Activated CD4-positive, alpha-beta T cell treated with anti-CD3 and anti-CD28 coated beads, Interleukin-2, Interleukin-4, amounts not matched to agents 100 ng/mL and 50 ng/mL, durations not matched to agents 16 hours and 8 hours (primary cell): ENCODE measurements at places on chromosomes 1 and 21.

- DNase-seq = no peak
Measured at GRCh38 chr1:226082959-226083301, 20.4 kb downstream of the H3-3A start.

DNA sequence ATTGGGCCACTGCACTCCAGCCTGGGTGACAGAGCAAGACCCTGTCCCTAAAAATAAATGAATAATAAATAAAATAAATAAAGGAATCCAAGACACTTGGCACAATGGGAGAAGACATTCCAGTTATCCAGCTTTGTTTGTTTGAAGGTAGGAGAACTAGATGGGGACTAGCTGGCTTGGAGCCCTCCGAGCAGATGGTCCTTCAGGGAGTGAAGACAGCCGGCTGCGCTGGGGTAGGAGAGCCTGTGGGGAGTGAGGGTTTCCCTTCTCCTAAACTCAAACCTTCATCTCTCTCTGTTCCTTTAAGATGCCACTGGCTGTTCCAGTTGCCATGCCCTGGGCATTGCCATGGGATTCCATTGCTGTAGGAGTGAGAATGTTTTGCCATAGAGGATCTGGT lies 120.6 kb downstream of the NAV1 start:
- no peak for DNase-seq

- no peak for DNase-seq
Measured at GRCh38 chr1:179143322-179143721, 61.5 kb downstream of the TOR3A start.

DNA sequence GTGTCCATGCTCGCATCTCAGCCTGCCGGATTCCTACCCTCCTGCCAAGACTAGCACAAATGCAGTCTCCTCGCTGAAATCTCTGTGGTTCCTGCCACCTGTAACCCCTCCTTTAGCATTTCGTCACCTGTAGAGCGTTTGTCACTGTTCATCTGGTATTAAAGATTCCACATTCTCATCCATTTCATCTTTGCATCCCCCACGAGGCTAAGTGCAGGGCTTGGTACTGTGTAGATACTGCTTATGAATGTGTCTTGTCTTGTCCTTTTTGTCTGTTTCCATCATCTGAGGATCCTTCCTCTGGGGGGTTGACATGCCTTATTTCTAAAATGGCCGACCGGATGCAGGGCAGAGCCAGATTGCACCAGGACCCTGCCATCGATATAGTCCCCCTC lies 53.7 kb upstream of the DNAJC6 start:
- no peak for DNase-seq

GRCh38 chr1:2049225-2049717 lies 940 bp upstream of the PRKCZ start:
- DNase-seq = no peak

GRCh38 chr1:241592273-241592958 lies 47.8 kb downstream of the CHML start:
- peak; percentile 53 for DNase-seq

GRCh38 chr1:51729156-51729823 lies 112.4 kb downstream of the OSBPL9 start:
- peak; percentile 98 for DNase-seq

GRCh38 chr1:148294116-148294807 lies 142.2 kb upstream of the NBPF11 start:
- DNase-seq = no peak

- DNase-seq = no peak
Measured at GRCh38 chr1:94543001-94543400, 1.4 kb upstream of the F3 start.

GRCh38 chr1:15120251-15120945 lies 33.1 kb upstream of the TMEM51 start:
- no peak for DNase-seq

DNA sequence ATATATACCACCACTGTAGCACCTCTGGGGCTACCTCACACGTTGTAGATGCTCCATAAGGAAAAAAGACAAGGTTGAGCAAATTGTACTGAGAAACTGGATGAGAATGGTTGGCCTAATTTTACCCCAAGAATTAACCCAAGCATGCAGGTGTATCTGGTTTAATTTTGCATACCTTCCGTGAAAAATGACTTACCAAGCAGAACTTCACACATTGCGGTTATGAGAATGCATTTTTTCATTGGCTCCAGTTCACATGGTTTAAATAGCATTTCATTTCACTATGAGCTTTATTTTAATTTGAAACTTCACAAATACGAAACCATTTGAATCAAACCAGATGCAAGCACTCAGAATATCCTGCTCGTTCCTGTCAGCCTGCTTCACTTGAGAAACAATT lies 512.2 kb downstream of the LTN1 start:
- no peak for DNase-seq

GRCh38 chr1:248862695-248862997 lies 3.8 kb upstream of the ZNF692 start:
- peak; percentile 31 for DNase-seq

GRCh38 chr1:116560704-116561490 lies 9.9 kb downstream of the CD58 start:
- no peak for DNase-seq

GRCh38 chr1:153976819-153977249 lies 640 bp downstream of the JTB start:
- DNase-seq = no peak

- no peak for DNase-seq
Measured at GRCh38 chr1:78291872-78292271, 198.9 kb upstream of the PTGFR start.

DNA sequence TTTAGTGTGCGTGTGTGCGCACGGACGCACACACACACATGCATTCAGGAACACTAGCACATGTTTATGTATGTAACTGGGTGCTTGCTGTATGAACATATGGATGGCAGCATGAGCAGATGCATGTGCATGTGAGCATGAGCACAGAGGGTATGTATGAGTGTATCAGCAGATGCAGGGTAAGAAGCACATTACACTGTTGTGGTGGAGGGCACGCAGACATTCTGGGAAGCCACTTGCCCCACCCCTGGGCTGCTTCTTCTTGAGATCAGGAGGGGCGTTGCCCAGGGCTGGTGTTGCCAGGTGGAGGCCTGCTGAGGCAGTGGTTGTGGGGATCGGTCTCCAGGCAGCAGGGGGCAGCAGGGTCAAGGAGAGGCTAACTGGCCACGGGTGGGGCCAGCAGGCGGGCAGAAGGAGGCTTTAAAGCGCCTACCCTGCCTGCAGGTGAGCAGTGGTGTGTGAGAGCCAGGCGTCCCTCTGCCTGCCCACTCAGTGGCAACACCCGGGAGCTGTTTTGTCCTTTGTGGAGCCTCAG lies 3.9 kb upstream of the P3R3URF start:
- DNase-seq = no peak

DNA sequence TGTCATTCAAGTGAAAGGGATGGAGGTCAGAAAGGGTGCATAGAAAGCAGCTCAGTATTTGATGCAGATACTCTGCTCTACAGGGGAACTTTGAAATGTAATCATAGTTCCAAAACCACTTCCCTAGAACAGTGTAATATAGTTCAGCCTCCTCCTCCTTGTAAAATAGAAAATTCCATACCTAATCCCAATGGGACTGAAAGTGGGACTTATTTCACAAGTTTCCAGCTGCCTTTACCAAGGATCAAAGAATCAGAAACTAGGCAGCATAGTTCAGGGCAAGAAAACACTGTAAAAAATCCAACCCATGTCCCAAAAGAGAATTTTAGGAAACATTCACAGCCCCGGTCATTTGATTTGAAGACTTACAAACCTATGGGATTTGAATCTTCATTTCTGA lies 8.1 kb upstream of the TMCO2 start:
- DNase-seq = no peak

DNA sequence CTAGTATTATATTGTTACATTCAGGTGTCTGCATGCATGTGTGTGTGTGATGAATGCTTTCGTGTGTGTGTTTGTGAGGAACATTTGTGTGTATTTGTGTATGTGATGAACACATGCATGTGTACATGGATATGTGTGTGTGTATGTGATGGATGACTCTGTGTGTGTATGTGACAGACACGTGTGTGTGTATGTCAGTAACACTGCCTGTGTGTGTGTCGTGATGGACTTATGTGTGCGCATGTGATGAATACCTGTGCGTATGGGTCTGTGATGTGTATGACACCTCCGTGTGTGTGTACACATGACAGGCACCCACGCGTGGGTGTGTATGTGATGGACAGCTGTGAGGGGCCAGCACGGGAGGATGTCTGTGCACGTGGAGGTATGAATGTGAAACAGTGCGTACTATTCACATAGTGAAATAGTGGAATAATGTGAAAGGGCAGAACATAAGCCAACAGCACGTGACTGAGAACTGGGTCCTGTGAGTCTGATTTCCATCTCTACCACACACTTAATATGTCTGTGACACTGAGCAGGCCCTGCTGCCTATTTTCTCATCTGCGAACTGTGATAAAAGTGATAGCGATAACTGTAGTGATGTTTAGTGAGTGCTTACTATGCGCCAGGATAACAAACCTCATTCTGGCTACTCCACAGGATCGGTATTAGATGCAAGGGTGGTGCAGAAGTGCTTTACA lies 41.8 kb upstream of the CSF3R start:
- no peak for DNase-seq

- no peak for DNase-seq
Measured at GRCh38 chr1:86370601-86371022, 25.5 kb downstream of the ODF2L start.

GRCh38 chr1:58883037-58883887 lies 99.4 kb upstream of the JUN start:
- DNase-seq = no peak

- DNase-seq = no peak
Measured at GRCh38 chr1:64516803-64517568, 47.1 kb downstream of the CACHD1 start.

DNA sequence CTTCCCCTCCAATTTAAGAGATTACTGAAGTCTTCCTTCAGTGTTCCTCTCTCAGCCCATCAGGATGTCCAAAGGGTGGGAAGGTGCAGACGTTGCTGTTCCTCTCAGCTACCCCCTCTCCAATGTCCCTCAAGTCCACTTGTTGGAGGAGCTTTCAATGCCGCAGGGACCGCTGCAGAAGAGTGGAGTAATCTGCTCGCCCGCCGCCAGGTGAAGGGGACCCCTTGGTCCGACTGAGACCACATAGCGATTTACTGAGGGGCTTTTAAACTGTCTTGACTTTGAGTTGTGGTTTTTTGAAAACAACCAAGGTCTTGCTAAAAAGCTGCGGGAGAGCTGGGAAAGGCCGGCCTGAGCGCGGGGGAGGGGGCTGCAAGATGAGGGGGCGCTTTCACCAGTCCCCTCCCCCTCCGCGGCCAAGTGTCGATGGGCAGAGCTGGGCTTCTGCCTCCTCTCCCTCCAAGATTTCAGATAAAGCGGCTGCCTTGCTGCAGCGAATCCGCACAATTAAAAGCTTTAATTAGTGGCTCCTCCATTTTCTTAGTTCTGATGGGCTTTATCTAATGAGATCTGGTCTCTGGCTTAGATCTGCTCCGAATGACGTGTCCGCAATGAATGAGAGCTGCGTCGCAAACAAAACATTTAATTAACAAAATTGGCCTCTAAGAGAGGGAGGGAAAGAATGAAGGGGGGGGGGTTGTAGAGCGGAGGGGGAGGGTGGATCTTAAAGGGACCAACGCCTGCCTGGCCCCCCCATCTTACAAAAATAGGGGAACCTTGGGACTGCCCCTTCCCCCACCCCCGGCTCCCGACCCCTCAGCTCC lies 5.9 kb downstream of the LMO4 start:
- DNase-seq = peak; percentile 32

DNA sequence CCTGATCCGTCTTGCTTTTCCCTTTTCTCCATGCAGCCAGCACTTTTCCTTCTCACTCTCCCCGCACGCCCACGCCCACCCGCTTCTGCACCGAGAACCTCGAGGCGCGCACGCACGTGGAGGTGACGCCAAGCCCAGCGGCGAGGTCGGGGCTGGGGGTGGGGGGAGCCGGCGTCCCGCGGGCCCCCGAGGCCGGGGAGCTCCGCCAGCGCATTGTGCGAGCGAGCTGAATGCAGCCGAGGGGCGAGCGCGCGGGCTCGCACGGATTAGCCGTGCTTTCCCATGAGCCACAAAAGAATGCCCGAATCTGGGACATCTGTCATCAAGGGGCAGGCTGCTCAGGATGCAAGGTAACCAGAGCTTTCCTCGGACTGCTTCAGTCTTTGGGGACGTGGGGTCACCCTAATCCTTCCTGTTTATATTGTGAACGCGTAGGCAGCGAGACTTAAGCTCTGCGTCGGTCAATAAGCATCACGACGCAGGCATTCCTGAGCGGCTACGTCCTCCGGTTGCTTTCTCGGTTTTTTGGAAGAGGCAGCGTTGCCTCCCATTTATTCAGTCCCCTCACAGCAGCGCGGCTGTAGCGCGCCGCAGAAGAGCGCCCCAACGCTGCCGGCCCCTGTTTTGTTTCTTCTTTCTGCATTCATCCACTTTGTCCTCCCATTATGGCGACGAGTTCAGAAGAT lies 67.3 kb upstream of the AKT3 start:
- no peak for DNase-seq

- DNase-seq = no peak
Measured at GRCh38 chr1:223887747-223888418, 42.1 kb upstream of the TP53BP2 start.

GRCh38 chr1:236181059-236181458 lies 38.7 kb downstream of the GPR137B start:
- DNase-seq = no peak

DNA sequence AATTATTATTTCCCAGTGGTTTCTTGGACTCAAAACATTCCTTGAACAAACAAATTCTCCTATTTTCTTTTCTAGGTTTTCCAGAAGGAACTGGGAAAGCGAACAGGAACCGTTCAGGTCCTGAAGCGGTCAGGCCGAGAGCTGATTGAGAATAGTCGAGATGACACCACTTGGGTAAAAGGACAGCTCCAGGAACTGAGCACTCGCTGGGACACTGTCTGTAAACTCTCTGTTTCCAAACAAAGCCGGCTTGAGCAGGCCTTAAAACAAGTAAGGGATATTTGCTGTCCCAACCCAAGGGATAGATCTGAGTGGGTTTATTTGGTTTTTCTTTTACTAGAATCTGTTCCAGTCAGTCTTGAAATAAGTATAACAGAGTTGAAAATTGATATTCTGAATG lies 39.4 kb upstream of the BMP8A start:
- no peak for DNase-seq

GRCh38 chr1:78045563-78045925 lies 222 bp upstream of the GIPC2 start:
- no peak for DNase-seq

DNA sequence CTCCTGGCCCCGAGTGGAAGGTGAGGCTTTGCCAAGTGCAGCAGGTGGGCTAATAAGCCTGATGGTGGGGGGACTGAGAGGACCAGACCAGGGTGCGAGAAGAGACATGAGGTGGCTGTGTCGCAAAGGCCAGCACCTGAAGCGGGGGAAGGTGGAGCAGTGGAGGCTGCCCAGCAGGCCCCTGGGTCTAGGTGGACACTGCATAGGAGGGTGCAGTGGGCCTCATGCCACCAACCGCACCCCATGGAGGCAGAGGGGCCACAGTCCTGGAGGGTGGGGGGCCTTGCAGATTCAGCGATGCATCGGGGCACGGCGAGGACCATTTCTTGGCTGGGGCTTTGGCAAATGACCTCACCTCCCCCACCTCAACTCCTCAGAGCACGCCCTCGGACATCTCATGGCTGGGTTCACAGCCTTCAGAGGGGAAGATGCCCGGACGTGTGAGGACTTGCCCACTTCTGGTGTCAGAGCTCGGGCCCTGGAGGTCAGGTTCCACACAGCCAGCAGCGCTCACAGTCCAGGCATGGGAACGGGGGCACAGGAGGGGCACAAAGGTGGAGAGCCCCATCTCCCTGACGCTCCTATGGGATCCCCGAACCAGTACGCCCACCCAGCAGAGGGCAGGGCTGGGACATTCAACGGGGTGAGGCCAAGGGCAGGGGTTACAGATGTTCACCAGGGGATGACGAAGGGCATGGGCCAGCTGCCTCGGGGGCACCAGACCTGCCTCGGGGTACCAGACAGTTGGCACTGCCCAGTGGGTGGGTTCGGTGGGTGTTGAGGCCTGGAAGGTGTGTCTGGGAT lies 35.4 kb downstream of the UBE2G2 start:
- DNase-seq = no peak
